CD4-positive, CD25-positive, alpha-beta regulatory T cell (primary cell): ENCODE measurements at places on chromosomes 11 and 22. TPM values are rescaled to one million over a fixed set of nuclear protein-coding genes. Genes with fewer than 3 reads are reported as not detected.

APOA1 gene
- total RNA-seq: not detected

DNA sequence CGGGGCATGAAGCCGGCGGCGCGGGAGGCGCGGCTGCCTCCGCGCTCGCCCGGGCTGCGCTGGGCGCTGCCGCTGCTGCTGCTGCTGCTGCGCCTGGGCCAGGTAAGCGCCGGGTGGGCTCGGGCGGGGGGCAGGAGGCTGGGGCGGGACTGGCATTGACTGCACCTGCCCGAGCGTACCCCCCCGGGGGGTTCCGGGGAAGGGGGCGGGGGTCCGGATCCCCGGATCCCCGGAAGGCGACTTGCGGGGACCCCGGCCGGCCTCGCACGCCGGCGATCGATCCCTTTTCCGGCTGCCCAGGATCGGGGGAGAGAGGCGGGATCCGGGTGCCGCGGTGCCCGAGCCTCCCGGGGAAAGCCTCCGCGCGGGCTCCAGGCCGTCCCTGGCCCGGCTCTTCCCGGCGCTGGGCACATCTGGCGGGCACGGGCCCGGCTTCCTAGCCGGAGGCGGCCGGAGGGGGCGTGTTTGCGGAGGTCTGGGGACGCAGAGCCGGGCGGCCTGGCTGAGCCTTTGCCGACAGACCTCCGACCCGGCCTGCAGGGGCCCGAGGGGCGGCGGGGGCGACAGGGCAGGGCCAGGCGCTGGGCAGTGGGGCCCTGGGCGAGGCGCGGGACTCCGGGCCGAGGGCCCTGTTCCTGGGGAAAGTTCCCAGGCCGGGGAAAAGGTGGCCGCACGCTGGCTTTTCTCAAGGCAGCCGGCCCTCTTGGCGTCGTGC lies 705 bp downstream of the PTPRJ start:
- DNase-seq: peak; percentile 18

DNA sequence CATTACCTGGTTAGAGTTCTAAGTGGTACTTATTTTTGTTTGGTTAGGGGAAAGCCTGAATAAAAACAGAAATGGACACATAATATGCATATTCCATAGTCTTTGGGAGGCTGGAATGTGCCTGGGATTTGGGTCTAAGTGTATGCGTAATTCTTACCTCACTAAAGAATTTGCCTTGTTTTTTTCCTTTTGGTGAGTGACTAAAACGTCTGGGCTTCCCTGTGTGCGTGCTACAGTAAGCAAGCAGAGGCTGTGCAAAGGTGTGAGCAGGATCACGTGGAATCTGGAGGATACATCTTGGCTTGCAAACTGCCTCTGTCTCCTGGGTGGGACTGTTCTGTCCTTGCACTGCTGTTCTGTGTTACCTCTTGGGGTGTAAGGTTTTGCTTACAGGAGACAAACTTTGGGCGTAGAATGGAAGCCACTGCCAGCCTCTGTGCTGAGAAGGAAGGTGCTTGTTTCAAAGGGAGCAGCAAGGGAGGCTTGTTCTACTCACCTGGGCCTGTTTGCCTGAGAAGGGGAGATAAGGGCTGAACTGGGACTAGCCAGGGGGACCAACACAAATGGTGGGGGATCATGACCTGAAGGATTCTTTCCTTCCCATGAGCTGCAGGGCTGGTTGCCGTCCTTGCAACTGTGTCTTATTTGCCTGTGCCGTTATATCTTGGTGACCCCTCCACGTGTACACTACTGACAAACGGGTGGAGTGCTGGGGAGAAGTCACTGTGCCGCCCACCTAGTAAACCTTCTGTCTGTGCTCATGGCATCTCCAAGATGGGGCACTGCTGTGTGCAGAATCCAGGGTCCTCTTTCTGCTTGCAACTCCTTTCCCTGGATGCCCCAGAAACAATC lies 4.5 kb downstream of the NEAT1 start:
- DNase-seq: peak; percentile 46

DNA sequence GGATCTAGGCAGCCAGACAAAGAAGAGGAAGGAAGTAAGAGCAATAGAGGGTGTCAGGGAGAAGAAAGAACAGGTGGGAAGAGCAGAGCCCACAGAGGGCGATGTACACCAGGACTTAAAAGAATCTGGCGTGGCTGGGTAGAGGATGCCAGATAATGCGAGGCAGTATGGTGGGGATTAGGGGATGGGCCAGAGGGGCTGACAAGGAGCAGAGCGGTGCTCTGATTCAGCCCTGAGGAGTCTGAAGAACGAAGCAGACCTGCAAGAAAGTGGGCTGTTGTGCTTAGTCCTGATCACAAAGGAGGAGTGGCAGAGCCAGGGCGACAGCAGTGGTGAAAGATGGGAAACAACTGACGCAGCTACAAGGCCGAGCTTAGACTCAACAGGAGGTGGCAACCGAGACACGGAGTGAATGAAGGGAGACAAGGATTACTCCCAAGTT lies 163.7 kb downstream of the LARGE1 start:
- no peak for DNase-seq

- DNase-seq: no peak
These were observed 460.1 kb downstream of the DLG2 start for GRCh38 chr11:85167038-85167437.

UPK3A gene
- not detected for total RNA-seq

PTH gene
- total RNA-seq: not detected

GLYATL2 gene
- total RNA-seq: not detected

- no peak for DNase-seq
These were observed 8.4 kb upstream of the RAB3IL1 start for GRCh38 chr11:61925736-61926135.

C22orf23 gene
- not detected for total RNA-seq

CYP2D6 gene
- total RNA-seq: 9.0 TPM

LUZP2 gene
- total RNA-seq: not detected

- DNase-seq: no peak
These were observed 3.3 kb downstream of the FGF19 start for GRCh38 chr11:69700278-69701140.

GRCh38 chr11:22566293-22566692 lies 59.3 kb downstream of the FANCF start:
- DNase-seq: no peak

MDK gene
- total RNA-seq: 6.1 TPM

DNA sequence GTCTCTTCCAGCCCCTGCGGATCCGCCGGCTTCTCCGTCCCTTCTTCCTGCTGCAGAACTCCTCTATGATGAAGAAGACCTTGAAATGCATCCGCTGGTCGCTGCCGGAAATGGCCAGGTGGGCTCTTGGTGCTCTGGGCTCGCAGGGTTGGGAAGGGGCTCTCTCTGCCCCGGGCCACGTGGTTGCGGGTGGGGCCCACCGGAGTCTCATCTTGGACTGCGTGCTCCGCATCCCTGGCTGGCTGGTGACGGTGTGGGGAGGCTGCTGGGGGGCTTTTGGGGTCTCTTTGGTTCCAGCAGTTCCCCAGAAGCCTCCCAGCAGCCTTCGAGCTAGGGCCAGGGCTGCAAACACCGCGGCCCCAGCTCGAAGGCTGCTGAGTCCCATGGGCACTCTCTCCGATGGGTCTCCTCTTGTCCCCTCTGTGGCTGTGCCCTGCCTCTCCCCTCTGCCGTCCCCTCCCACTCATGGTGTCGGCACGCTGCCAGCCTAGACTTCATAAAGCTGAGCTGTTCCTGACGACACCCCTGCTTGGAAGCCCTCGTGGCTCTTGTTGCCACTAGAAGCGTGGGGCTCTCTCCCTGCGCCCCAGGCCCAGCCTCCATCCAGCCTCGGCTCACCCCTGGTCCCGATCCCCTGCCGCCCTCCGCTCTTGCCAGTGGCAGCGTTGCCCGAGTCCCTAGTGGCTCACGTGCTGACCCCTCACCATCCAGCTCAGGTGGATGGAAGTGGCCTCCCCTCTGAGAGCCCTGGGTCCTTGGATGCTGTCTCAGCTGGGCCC lies 14.3 kb downstream of the TPCN2 start:
- DNase-seq: no peak

- no peak for DNase-seq
These were observed 4.4 kb upstream of the DAGLA start for GRCh38 chr11:61675826-61676225.

DNA sequence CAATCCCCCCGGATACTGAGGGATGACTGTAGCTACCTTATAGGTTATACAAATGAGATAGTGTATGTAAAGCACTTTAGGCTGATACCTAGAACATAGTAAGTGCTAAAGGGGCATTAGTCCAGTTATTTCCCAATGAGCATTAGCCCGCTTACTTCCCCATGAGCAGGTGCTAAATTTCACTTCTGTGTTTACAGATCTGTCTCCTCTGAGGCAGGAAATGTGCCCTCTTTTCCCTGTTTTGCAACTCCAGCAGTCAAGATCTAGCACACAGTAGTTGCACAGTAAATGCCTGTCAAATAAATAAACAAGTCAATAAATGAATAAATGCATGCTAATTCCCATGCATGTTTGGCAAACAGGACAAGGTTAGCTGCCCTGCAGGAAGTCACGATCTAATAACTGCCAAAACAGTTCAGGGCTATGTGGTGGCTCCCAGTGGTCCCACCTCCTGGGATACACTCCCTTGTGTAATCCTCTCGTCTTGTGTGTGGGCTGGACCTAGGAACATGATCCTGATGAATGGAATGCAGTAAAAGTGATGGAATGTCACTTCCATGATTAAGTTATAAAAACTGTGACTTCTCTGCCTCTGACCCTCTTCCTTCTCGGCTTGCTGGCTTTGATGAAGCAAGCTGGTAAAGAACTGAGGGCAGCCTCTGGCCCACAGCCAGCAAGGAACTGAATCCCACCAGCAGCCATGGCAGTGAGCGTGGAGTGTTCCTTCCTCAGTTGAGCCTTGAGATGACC lies 459.0 kb downstream of the SOX6 start:
- DNase-seq: no peak

GRCh38 chr11:810040-810567 lies 337 bp downstream of the RPLP2 start:
- no peak for DNase-seq

C11orf91 gene
- not detected for total RNA-seq

DNA sequence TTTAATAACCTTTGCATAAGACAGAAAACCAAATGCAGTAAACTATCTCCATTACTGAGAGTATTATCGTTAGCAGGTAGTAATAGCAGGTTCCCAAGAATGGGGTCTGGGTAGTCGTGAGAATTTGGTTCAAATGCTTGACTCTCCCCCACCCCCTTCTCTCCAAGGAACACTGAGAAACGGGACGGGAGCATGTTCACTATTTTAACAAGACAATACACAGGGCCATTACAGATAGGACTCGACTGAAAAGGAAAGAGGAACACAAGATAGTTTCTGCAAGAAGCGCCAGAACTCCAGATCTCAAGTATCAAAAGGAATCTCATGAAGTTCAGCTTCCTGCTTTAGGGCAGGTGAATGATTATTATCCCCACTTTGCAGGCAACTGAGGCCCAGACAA lies 27.0 kb downstream of the KMT5B start:
- no peak for DNase-seq

- DNase-seq: no peak
These were observed 5.5 kb downstream of the ROBO4 start for GRCh38 chr11:124892146-124892545.

DNA sequence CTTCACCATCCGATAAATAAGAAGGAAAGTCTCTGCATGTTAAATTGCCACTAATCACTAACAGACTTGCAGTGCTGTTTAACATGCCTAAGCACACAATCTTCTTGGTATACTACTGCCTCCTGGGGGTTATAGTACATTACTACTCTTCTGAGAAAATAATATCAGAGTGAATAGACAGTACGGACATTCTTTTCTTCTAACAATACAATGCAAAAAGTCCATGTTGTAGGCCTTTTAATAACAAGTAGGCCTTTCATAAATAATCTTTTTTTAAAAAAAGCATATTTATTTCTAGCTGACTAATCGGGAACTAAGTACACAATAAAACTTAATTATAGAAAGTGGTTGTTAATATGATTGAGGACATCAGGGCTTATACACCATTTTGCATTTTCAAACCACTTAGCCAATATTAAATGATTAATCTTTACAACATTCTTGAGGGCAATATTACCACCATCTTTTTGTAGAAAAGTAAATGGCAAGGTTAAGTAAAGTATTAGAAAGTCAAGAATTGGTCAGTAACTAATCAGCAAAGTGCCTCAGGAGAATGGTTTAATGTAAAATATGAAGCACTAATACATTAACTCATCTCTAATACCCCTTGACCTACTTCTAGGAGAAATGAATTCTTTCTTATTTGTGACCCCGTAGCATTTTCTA lies 84.7 kb downstream of the TTC28 start:
- DNase-seq: peak; percentile 47

- no peak for DNase-seq
These were observed 10.6 kb downstream of the RAB36 start for GRCh38 chr22:23155831-23156230.

DNA sequence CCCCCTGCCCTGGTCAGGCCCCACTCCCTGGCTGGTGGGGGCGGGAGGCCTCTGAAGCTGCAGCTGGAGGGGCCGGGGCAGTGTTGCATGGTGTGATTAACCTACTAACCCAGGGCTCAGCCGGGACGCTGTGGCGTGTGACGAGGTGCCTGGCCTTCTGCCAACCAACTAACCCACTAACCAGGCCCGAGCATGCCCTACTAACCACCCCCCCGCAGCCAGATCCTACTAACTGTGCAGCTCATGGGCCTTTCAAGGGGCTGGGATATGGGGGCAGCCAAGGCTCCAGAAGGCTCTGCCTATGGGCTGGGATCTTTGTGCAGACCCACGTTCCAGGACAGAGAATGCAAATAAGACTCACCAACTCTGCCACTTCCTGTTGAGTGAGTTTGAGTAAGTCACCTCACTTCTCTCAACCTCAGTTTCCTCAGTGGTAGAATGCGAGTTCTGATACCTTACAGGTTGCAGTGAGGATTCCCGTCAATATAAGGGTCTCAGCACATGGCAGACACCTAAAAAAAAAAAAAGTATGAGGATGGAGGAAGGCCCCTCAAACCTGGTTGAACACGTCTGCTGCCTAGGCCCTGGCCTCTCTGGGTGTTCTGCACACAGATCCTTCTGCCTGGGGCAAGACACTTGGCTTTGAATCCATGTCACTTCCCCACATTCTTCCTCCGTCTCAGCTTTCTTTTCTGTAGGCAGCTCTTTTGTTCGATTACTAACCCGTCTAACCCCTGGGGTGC lies 14.1 kb downstream of the MIAT start:
- peak; percentile 73 for DNase-seq

DNA sequence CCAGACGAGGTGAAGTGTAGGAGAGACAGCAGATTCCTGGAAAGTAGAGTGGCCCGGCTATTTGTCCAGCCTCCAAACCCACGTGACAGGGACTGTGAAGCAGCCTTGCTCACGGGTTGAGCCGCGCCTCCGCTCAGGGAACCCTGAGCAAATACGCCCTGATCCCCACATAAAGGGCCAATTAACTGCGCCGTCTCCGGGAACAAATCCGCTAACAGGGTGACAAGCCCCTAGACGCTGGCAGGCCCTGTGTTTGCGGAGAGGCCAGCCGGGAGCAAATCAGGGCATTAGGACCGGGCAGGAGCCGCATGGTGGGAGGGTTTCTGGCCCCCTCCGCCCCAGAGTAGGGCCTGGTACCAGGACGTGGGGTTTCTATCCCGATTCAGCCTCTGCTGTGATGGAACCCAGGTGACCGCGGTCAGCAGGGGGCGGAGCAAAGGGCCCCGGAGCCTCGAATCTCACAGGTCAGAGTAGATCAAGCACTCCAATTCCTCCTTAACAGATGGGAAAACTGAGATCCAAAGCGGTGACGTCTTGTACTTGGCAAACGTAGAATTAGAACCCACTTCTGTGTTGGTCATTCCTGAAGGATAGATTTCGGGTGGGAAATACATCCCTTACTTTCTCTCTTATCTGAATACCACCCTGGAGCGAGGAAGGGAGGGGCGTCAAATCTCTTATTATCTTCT lies 2.0 kb upstream of the ROBO3 start:
- no peak for DNase-seq
